ENCODE measurements at places on chromosomes 7 and 10.

GRCh38 chr10:6746782-6747181 lies 166.7 kb upstream of the PRKCQ start:
- no peak for DNase-seq

DNA sequence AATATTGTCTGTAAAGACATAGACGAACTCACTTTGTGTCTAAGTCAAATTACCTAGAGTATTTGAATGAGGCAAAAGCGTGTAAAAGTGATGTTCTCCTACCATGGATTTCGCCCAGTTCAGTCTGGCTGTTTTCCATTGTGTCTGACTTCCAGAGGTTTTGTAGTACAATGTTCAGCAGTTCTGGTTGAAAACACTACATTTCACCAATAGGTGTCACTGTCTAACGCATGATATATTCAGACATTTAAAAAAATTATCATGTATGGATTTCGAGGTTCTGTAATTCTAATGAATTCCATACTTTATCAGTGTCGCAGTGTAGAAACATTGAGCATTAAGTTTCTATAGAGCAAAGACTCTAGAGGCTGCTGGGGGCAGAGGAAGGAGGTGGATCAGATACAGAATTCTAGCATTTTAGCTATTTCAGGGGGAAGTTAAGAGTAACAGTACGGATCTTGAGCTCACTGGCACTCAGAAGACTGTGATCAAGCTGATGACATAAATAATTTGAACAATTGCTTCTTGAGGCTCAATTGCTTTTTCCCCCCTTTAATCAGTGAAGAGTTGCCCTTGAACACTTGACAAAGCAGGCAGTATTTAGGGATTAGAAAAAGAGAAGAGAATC lies 196.9 kb upstream of the RHOBTB1 start:
- peak; percentile 51 for DNase-seq

DNA sequence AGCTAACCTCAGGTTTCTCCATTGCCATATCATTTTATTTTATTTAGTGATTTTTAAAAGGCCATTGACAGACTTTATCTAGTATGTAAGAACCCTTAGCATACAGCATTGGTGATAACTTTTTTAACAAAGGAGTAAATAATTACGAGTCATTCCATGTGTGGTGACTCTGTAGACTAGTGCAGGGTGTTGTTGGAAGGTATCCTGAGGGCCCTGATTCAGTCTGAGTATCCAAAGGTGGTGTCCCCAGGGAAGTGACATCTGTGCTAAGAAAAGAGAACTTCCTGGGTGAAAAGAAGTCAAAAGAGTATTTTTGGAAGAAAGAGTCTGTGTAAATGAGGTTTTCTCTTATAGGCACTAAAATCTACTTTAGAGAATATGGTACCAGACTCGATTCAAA lies 308.4 kb downstream of the C7orf25 start:
- DNase-seq, result no peak

DNA sequence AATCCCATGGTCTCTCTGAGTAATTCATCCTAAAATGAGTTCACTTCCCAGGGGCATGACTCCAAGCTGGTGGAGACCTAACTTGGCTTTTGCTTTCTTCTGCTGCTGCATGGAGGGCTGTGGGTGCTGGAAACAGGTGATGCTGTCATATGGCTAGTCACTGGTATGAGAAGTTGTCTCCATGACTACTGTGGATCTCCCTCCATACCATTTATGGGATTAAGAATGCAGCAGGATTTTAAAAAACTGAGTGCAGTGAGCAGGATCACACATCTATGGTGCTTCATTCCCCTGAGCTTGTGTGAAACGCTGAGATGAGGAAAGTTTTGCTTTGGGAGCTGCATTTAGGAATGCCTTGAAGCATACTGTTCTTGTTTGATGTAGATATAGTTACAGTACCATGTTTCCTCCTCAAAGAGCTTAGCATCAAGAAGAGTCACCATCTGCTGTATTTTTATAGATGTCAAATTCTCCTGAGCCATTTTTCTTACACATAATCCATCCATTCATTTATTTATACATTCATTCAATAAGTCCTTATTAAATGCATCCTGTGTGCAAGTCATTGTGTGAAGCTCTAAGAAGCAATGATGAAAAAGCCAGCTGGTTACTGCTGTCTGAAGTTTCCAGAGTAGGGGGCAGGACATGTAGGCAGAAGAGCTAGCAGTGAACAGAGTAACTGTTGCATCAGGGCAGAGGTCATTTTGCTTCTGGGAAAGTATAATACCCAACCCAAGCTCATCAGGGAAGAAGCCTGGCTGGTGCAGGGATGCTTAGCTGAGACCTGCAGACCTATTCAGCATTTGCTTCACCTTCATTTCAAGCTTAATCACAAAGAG lies 534.8 kb downstream of the AUTS2 start:
- no peak for DNase-seq

- no peak for DNase-seq
These were observed 582.0 kb downstream of the TNS3 start for GRCh38 chr7:46999866-47000265.

DNA sequence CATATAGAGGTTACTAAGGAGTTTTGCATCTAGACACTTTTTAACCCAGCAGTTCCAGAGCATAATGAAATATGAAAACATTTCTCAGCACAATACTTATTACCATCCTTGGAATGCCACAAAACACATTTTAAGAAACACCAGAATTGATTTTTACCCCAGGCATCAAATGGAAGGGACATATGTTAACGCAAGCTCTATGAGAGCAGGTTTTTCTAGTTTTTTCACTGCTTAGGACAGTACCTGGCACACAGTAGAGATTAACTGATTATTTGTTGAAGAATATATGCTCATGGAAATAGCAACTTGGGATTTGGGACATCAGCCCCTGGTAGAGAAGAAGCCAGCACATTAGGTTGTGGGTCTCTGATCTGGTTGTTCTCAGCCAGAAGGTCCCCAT lies 67.0 kb upstream of the ARID5B start:
- no peak for DNase-seq

GRCh38 chr7:70463352-70463938 lies 668.5 kb upstream of the GALNT17 start:
- DNase-seq, result no peak

DNA sequence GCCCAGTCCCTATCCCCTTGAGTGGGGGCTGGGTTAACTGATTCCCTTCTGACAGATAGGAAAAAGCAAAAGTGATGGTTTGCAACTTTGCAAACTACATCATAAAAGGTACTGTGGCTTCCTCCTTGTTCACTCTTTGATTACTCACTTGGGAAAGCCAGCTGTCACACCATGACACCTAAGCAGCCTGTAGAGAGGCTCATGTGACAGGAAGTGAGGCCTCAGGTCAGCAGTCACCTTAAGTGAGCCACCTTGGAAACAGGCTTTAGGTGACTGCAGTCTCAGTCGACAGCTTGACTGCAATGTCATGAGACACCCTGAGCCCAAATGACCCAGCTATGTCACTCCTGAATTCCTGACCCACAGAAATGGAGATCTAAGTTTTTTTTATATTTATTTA lies 4.3 kb upstream of the CHCHD2 start:
- DNase-seq, result no peak

GRCh38 chr7:22718911-22719420 lies 8.0 kb upstream of the IL6 start:
- DNase-seq, result no peak

GRCh38 chr7:81803267-81803666 lies 33.4 kb upstream of the HGF start:
- DNase-seq, result no peak

DNA sequence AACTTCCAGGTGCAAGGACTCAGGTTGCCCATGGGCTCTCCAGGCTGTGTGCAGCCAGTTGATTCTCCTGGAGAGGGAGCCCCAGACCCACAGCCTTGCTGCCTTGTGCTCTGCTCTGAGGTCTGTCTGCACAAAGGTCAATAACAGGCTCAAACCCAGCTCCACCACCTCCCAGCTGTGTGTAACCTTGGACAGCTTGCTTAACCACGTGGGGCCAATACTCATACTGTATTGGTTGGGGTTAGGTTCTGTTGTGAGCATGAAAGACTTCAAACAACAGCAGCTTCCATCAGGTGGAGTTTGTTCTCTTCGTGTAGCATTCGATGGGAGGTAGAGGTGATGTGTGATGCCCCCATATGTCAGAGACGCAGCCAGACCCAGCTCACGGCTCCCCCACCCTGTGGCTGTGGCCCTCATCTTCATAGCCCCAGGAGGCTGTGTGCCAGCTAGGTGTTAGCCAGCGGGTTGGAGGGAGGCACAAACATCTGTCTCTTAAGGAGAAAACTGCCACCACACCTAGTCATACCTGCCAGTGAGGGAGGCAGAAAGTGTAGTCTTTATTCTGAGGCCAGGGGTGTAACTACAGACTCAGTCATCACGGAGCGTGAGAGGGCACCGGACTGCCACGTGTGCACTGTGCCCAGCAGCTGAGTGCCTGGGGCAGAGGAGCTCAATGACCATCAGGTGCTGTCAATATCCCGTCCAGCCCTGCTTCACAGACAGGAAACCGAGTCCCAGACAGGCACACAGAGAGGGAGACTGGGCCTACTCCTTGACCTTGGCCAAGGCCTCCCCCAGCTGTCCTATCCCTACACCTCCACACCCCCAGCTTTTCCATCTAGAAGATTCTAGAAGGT lies 8.1 kb upstream of the POLD2 start:
- peak; percentile 14 for DNase-seq

GRCh38 chr10:17548162-17548561 lies 69.0 kb downstream of the HACD1 start:
- DNase-seq, result no peak

DNA sequence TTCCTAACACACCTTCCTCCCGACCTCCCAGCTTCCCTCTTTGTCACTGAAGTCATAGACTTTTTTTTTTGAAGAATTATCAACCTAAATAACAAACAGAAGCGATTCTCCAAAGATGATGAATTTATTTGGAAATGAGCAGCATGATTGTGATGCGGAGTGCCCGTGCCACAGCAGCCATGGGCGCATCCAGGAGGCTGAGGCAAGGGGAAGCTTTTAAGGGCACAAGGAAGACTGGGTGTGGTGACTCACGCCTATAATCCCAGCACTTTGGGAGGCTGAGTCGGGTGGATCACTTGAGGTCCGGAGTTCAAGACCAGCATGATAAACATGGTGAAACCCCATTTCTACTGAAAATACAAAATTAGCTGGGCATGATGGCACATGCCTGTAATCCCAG lies 16.2 kb upstream of the GIMAP8 start:
- no peak for DNase-seq

DNA sequence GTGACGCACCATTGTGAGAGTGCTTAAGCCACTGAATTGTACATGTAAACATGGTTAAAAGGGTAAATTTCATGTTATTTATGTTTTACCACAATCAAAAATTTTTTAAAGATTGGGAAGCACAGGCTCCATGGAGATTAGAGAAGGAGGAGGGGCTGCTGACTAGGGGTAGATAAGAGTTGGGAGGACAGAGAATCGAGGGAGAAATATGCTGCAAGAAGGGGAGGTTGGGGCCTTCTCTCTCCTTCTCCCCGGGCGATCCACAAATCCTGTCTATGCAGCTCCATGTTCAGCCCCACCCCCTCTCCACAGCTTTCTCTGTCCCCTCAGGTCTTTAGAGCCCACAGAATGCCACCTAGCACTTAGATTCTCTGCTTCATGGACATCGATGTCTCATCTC lies 12.1 kb downstream of the ZNF467 start:
- no peak for DNase-seq

GRCh38 chr7:128892521-128893250 lies 17.8 kb downstream of the KCP start:
- DNase-seq, result no peak

- DNase-seq, result no peak
These were observed 10.2 kb upstream of the FRA10AC1 start for GRCh38 chr10:93712593-93712992.

- no peak for DNase-seq
These were observed 330.9 kb downstream of the XPNPEP1 start for GRCh38 chr10:109592391-109592790.

GRCh38 chr10:132506711-132507408 lies 30.7 kb upstream of the INPP5A start:
- no peak for DNase-seq

DNA sequence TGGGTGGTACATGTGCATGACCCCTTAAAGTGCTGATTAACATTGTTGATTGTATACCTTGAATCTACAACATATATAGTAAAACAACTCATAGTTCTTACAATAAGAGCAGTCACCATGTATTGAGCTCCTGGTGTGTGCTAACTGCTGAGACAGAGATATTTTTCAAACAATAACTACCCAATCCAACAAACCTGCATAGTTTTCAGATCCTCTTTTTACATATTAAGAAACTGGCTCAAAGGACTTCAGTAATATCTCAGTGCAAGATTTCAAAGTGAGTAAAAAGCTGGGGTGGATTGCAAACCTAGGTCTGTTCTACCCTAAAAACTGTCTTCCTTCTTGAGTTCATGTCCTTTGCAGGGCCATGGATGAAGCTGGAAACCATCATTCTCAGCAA lies 272.2 kb downstream of the SNX13 start:
- DNase-seq, result no peak

GRCh38 chr7:129370812-129371211 lies 63.4 kb upstream of the STRIP2 start:
- no peak for DNase-seq

GRCh38 chr10:46077731-46078413 lies 31.8 kb upstream of the MSMB start:
- no peak for DNase-seq

- no peak for DNase-seq
These were observed 4.7 kb downstream of the NFE2L3 start for GRCh38 chr7:26156451-26157420.

DNA sequence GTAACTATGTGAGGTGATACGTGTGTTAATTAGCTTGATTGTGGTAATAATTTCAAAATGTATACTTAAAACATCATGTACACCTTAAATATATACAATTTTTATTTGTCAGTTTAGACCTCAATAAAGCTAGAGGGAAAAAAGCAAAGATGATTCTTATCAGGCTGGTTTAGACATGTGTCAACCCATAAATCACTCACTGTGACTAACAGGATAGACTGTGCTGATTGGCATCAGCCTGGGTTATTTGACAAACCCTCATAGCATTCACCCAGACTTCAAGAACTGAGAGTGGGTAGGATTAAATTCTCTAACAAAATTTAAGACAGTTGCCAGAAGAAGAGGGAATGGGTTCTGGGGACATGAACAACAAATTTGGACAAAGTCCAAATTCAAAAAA lies 73.8 kb upstream of the TMEM140 start:
- no peak for DNase-seq

GRCh38 chr10:34696423-34696822 lies 118.7 kb downstream of the PARD3 start:
- no peak for DNase-seq

- DNase-seq, result no peak
These were observed 96.9 kb upstream of the FGFR2 start for GRCh38 chr10:121694966-121695643.

GRCh38 chr7:8365499-8366110 lies 67.8 kb upstream of the NXPH1 start:
- peak; percentile 75 for DNase-seq

GRCh38 chr7:23470330-23471105 lies at the start of gene IGF2BP3:
TSS of gene IGF2BP3 (minus strand) at chr7:23470491. CDS start at chr7:23470110, 381 bp downstream.
- DNase-seq, result peak; percentile 96

DNA sequence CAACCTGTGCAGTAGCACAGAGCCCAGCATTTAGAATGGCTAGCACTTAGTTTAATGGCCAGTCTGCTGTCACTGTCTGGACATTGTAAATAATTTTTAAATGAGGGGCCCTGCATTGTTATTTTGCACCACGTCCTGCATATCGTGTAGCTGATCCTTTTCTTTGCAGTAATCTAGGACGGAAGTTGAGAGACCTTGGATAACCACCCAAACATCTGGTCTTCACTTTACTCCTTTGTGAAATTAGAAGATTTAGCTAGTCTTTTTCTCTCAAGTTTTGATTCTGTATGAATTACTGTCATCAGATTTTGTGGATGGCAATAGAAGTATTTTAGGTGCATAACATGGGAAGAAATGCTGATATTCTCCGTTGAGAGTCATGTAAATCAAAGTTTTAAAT lies 1.9 kb downstream of the MIOS start:
- DNase-seq, result no peak
